ENCODE measurements at places on chromosomes 2 and 18.

DNA sequence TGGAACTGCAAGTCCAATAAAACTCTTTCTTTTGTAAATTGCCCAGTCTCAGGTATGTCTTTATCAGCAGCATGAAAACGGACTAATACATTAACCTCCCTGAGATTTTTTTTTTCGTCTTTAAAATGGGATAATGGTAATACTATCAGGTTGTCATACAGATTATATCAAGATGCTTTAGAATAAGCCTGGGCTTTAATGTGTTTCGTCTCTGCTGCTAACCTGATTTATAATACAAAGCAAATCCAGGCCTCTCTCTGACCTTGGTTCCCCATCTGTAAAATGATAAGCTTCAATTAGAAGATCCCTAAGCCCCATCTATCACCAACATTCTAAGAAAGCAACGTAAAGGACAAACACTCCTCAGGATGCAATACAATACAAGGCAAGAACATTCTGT lies 283.5 kb downstream of the LRATD1 start:
- DNase-seq = no peak

GRCh38 chr18:58570360-58571064 lies 58.4 kb downstream of the ALPK2 start:
- DNase-seq = no peak

DNA sequence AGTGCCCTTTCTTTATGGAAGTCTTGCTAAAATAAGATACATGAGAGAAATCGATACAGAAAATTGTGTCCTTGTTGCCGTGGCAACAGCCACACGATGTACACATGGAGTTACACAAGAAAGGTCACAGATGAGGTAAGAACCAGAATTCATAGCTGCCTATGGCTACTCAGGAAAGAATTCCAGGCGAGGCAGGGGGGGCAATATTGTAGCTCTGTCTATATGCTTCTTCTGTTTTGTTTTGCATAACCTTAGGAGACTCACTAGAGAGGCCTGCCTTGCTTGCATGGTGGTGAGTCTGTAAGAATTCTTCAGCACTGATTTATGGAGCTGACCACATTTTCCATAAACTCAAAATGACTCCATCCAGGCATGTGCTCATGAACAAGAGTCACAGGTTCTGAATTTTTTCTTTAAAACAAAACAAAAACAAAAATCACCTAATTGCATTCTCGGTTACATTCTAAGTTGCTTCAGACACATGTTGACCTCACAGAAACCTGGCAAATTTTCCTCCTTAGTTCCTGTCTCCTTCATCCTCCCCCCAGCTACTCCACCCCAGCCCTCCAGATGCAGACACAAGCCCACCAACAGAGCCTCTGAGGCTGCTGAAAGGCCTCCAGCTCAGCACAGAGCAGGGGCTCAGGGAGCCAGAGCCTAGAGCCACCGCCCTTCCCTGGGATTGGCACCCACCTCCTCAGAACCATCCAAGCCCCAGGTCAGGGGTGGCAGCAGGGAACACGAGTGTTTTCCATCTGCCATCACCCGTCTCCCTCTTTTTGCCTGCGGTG lies 183.5 kb downstream of the ANTXR1 start:
- no peak for DNase-seq

- no peak for DNase-seq
Measured at GRCh38 chr2:157922815-157923214, 46.7 kb upstream of the ACVR1 start.

GRCh38 chr2:80058562-80058961 lies 246.0 kb downstream of the LRRTM1 start:
- DNase-seq = no peak

- DNase-seq = no peak
Measured at GRCh38 chr2:127597984-127598380, 48.0 kb upstream of the GPR17 start.
